Stimulated activated CD4-positive, alpha-beta T cell treated with anti-CD3 and anti-CD28 coated beads, Interleukin-4, amount 100 ng/mL, for 1 hour (primary cell): ENCODE measurements at places on chromosomes 11 and 22.

DNA sequence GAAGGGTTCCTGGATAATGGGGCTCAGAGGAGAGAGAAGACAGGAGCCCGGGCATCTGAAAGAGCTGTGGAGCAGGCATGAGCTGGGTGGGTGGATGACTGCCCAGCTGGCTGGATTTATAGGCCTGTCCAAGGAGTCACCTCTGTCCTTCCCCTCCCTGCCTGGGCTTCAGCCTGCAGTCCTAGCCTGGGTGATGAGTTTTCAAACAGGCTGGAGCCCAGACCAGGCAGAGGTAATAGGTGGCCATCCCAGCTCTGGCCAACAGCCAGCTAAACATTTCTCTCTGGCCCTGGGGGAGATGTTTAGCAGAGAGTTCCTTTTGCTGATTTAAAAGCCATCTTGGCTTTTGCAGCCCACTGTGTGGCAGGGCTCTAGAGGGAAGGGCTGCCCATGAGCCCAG is 5.4 kb downstream of the C11orf96 start:
- DNase-seq: no peak

DNA sequence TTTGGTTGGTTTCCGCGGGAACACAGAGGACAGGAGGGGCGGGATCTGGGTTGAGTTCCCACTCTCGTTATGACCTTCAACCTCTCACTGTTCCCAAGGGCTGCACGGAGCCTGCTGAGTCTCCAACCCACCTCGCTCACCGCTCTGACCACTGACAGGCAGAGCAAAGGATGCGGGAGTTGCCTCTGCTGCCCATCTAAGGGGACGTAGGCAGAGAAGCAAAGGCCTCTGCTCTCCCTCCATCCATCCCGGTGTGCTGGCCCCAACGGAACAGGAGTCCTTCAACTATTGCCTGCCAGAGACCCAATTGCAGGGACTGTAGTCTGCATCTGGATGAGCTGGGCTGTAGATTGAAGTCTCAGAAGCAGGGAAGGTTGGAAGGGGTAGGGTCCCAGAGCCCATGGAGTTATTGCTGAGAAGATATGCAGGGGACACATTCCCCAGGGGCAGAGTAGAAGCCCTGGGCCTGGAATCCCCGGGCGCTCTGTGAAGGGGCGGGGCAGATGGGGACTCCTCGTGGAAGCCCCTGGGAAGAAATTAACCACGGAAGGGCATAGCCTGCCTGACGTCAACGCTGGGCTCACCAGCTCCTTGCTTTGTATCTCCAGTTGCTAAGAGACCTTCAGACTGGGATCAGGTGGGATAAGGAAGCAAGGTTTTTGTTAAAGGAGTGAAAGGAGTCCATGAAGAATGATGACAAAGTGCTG is 12.7 kb upstream of the FXYD2 start:
- DNase-seq: no peak

GRCh38 chr22:26162926-26163325 is 6.3 kb upstream of the SEZ6L start:
- no peak for DNase-seq

GRCh38 chr11:48018528-48019216 is 38.3 kb downstream of the PTPRJ start:
- DNase-seq: no peak

GRCh38 chr22:27378995-27379394 is 422.6 kb downstream of the MN1 start:
- DNase-seq: no peak

GRCh38 chr11:15730995-15731385 is 616.3 kb downstream of the INSC start:
- no peak for DNase-seq

DNA sequence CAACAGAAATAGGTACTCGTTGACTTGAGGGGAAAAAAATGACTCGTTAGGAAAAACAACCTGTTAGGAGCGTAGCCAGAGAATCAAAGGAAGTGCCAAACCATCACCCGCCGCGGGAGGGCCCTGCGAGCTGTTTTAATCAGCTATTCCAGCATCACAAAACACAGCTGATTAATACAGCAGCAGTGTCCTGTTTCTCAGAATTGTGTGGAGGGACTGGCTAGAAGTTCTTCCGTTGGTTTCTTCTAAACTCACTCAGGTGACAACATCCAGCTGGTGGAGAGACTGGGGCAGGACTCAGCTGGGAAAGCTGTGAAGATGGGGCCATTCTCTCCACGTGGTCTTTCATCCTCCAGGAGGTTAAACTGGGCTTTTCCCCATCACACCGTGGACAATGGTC is 28.0 kb downstream of the HSPA8 start:
- no peak for DNase-seq

GRCh38 chr11:2204361-2205213 is 33.0 kb upstream of the TH start:
- no peak for DNase-seq

DNA sequence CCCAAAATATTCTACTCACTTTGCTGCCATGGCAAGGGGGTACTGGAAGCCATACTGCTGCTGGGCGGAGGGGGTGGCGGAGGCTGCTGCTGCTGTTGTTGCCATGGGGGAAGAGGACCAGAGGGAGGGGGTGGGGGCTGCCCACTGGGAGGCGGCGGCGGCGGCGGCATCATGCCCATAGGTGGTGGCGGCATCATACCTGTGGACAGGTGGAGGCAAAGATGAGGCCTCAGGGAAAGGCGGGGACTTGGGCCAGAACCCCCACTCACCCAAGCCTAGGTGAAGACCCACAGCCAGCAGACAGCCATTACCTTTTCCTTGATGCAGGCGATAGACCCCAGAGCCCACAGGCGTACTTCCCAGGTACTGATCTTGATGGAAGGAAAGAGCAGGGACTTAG is 7.1 kb upstream of the PYGM start:
- DNase-seq: no peak

DNA sequence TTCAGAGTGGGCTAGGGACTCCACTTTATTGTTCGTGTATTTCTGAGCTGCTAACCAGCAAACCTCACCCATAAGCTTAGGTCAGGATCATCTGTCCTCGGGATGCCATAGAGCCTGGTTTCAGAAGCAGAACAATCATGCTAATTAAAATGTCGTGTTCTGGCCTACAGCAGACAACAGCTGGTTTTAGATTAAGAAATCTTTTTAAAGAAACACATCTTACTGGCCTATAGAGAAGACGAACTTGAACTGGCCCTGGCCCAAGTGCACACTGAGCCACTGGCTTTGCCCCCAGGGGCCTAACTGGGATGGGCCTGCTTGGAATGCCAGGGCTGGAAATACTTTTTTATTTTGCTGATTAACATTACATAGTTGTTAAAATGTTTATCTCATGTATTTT is 63.2 kb downstream of the ALX4 start:
- no peak for DNase-seq

DNA sequence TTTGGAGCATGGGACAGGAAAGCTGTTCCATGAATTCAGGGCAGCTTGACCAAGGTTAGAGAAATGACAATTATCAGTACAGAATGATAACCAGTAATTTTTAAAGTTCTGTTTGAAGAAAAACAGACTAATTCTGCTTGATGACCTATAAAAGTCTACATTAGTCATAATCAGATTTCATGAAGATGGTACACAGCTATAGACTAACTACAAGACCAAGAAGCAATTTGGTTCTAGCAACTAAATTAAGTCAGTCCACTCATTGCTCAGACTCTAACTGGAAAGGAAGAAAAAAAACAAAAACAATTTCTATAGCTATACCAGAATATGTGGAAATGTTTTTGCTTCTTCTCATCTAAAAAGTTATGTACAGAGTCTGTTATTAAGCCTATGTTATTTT is 24.9 kb downstream of the MRTFA start:
- DNase-seq: no peak

- DNase-seq: peak; percentile 66
Observed at GRCh38 chr22:50271519-50271970, 1.4 kb upstream of the MAPK11 start.

- DNase-seq: no peak
Observed at GRCh38 chr11:70108250-70108649, 30.1 kb downstream of the ANO1 start.

- no peak for DNase-seq
Observed at GRCh38 chr11:76613901-76614300, 56.6 kb downstream of the LRRC32 start.

DNA sequence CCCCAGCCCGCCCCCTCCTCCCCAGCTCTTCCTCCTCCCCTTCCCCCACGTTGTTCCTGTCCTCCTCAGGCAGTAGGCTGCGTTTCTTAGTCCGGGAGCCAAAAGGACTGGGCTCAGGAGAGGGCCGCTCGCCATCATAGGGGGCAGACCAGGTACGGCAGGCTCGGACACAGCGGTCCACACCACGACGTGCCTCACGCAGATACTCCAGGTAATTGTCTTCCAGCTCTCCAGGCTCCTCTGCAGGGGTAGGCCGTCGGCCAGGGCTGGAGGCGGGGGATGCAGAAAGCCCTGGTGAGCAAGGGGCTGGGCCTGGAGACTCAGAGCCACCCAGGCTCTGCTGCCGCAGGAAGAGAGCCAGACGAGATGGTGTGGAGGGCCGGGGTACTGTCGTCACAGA is 12.4 kb downstream of the C11orf42 start:
- no peak for DNase-seq

- DNase-seq: no peak
Observed at GRCh38 chr11:74005721-74006517, 3.0 kb downstream of the UCP3 start.

GRCh38 chr22:48630433-48630754 is 1197.3 kb downstream of the BRD1 start:
- DNase-seq: no peak

GRCh38 chr11:26943636-26944035 is 50.3 kb upstream of the FIBIN start:
- DNase-seq: no peak

GRCh38 chr11:113778111-113778910 is 1.3 kb upstream of the CLDN25 start:
- no peak for DNase-seq

GRCh38 chr22:27844256-27844655 is 42.7 kb upstream of the MN1 start:
- DNase-seq: no peak

GRCh38 chr11:11947825-11948224 is 60.6 kb downstream of the DKK3 start:
- no peak for DNase-seq

- DNase-seq: peak; percentile 69
Observed at GRCh38 chr11:46361283-46362155, 14.3 kb downstream of the DGKZ start.

DNA sequence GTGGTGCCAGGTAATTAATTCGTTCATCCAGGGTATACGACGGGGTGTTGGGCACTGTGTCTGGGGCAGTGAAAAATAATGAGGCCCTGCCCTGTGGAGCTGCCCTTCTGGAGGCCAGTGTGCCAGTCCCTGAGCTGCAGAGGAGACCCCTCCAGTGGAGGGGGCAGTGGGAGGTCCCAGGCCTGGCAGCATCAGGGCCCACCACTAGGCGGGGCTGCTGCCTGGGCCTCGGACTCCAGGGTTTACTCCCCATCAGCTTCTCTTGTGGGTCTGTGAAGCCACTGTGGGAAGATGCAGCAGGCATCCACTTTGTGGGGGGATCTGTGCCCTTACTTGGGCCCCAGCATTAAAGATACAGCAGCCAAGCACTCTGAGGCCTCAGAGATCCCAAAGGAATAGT is 17.4 kb upstream of the TMPRSS6 start:
- DNase-seq: peak; percentile 29

DNA sequence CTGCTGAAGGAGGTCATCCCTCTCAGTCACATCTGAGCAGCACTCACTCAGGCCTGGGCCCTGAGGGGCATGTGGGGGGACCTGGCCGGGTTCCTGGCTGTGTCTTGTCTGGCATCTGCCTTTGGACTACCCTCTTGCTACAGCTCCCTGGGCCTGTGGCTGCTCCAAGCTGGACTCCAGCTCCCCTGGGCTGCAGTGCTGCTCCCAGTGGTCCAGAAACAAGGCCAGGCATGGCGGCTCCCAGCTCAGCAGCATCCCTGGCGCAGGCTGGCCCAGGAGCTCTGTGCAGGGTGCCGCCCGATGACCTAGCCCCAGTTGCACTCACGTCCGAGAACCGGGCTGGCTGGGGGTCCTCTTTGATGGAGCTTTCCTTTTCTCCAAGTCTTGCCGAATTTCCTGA is 5.3 kb downstream of the CDPF1 start:
- no peak for DNase-seq

DNA sequence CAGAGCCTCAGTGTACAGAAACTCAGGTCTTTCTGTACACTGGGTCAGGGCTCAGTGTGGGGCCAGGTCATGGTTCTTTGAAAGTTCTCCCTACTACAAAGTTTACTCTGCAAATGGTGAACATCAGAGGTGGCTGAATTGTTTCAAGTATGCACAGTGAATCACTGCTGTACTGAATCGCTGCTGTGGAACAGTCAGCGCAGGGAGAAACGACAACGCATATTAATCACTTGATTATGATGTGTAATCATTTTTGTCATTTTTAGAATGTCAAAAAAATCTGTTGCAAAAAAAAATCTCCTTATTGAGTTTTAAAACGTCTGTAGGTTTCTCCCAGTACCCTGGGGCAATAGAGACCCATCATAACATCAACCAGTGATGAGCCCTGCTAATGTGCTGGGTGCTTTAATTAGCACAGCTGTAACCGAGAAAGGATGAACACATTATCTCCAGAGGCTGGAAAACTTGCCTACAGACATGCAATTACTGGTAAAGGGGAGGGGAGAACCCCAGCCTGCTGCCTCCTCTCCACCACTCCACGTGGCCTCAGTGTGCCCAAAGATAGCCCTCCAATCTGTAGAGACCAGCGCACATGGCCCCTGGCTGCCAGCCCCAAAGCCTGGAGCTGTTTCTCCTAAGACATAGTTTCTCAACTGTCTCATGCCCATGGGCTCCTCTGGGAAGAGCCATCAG is 12.8 kb downstream of the ARRB1 start:
- no peak for DNase-seq

DNA sequence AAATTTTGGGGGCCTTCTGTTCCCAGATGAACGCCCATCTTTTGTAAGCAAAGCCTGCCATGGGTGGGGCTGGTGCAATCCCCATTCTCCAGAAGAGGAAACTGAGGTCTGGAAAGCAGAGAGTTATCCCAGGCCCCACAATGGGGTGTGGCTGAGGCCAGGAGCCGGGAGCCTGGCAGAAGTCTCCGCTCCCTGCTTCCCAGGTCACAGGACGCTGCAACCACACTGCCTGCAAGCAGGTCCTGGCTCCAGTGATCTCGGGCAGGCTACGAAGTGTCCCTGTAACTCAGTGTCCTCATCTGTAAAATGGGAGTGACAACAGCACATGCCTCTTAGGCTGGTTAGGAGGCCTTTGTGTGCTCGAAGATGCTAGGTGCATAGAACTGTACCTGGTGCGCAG is 1.7 kb downstream of the PLCB3 start:
- no peak for DNase-seq

- no peak for DNase-seq
Observed at GRCh38 chr22:49119551-49119952, 708.1 kb downstream of the BRD1 start.

GRCh38 chr22:40055143-40055883 is 60.6 kb downstream of the FAM83F start:
- DNase-seq: no peak

GRCh38 chr11:107018902-107019493 is 722 bp upstream of the GUCY1A2 start:
- DNase-seq: no peak

DNA sequence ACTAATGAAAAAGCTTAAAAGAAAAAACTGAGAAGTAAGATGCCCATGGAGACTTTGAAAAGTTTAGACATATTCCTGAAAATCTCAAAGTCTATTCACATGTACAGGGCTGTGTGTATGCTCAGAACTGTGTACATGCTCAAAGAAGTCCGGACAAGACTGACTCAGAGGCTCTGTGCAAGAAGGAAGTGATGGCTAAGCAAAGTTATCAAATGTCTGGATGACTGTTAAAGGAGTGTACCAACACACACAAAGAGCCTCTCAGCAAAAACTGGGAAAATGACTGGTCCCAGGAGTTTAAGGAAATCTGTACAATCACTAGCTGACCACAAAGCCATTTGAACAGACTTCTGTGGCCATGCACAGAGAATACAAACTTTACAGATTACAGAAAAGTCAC is 33.1 kb upstream of the ARHGAP32 start:
- DNase-seq: no peak
